ENCODE measurements at places on chromosomes 2 and 18. TPM values are rescaled to one million over a fixed set of nuclear protein-coding genes. Genes with fewer than 3 reads are reported as not detected.

GRCh38 chr2:119254601-119255080 is 31.0 kb downstream of the STEAP3 start:
- no peak overlapping the region for H3K27ac ChIP-seq
- no peak overlapping the region for H3K4me3 ChIP-seq
- peaks cover 2% of the 10 kb centered on the region for H3K4me1 ChIP-seq
- H3K36me3 ChIP-seq, result no peaks in the 10 kb centered on the region
- no peaks in the 10 kb centered on the region for H3K27me3 ChIP-seq

DNA sequence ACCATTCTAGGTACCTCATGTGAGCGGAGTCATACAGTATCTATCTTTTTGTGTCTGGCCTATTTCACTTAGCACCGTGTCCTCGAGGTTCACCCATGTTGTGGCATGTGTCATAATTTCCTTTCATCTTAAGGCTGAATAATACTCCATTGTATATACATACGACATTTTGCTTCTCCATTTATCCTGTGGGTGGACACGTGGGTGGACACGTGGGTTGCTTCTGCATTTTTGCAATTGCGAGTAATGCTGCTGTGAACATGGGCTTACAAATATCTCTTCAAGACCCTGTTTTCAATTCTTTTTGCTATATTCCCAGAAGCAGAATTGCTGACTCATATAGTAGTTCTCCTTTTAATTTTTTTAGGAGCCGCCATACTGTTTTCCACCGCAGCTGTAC is 243.6 kb upstream of the EPAS1 start:
- no peaks in the 10 kb centered on the region for H3K27me3 ChIP-seq
- no peak overlapping the region for H3K4me3 ChIP-seq
- H3K27ac ChIP-seq, result no peak overlapping the region
- H3K36me3 ChIP-seq, result peaks cover 7% of the 10 kb centered on the region

GRCh38 chr2:9548506-9548905 is 7.1 kb downstream of the ADAM17 start:
- H3K36me3 ChIP-seq, result peaks cover 12% of the 10 kb centered on the region
- peak overlapping the region; percentile 57 for H3K4me3 ChIP-seq
- no peak for DNase-seq
- peaks cover 58% of the 10 kb centered on the region for H3K4me1 ChIP-seq
- no peaks in the 10 kb centered on the region for H3K27me3 ChIP-seq
- H3K27ac ChIP-seq, result peak overlapping the region; percentile 72

- no peak for DNase-seq
- no peaks in the 10 kb centered on the region for H3K36me3 ChIP-seq
- H3K4me3 ChIP-seq, result no peak overlapping the region
- no peak overlapping the region for H3K27ac ChIP-seq
- peaks cover 8% of the 10 kb centered on the region for H3K27me3 ChIP-seq
Observed at GRCh38 chr2:61588566-61588965, 50.4 kb upstream of the XPO1 start.

GRCh38 chr18:47203626-47204464 is 27.7 kb upstream of the IER3IP1 start:
- no peak for DNase-seq
- H3K27me3 ChIP-seq, result peaks cover 29% of the 10 kb centered on the region
- no peak overlapping the region for H3K27ac ChIP-seq
- no peaks in the 10 kb centered on the region for H3K36me3 ChIP-seq
- H3K4me3 ChIP-seq, result no peak overlapping the region

GRCh38 chr2:127584516-127585033 is 49.1 kb downstream of the MYO7B start:
- H3K27ac ChIP-seq, result no peak overlapping the region
- no peaks in the 10 kb centered on the region for H3K27me3 ChIP-seq
- no peak overlapping the region for H3K4me3 ChIP-seq
- H3K36me3 ChIP-seq, result no peaks in the 10 kb centered on the region

GRCh38 chr18:44889111-44889510 is 208.4 kb downstream of the SETBP1 start:
- H3K36me3 ChIP-seq, result peaks cover 32% of the 10 kb centered on the region
- no peak overlapping the region for H3K4me3 ChIP-seq
- peaks cover 53% of the 10 kb centered on the region for H3K4me1 ChIP-seq
- H3K27me3 ChIP-seq, result no peaks in the 10 kb centered on the region
- H3K27ac ChIP-seq, result peak overlapping the region; percentile 26

The CHRNA1 gene
- total RNA-seq, result not detected

The HOXD3 gene
- total RNA-seq, result not detected

The IL1R2 gene
- 0.97 TPM for total RNA-seq

All from activated T-helper 2 cell treated with anti-CD3 and anti-CD28 coated beads, Interferon-gamma antibody, Interleukin-2, Interleukin-4, amounts not matched to agents 10 μg/mL and 5 μg/mL and 100 μg/mL, durations not matched to agents 14 hours and 24 hours and 36 hours (primary cell).